ENCODE measurements at places on chromosomes 11 and 22. TPM values are rescaled to one million over a fixed set of nuclear protein-coding genes. Genes with fewer than 3 reads are reported as not detected.

GRCh38 chr11:30697032-30697431 is 110.9 kb upstream of the MPPED2 start:
- H3K4me3 ChIP-seq, result no peak overlapping the region
- no peak for DNase-seq
- no peaks in the 10 kb centered on the region for H3K27me3 ChIP-seq

The PHF21B gene
- total RNA-seq, result 1.3 TPM

The ART5 gene
- total RNA-seq, result not detected

GRCh38 chr22:31284281-31285155 is 7.8 kb downstream of the PIK3IP1 start:
- no peaks in the 10 kb centered on the region for H3K4me1 ChIP-seq
- H3K4me3 ChIP-seq, result no peak overlapping the region
- H3K27ac ChIP-seq, result no peak overlapping the region
- H3K27me3 ChIP-seq, result no peaks in the 10 kb centered on the region
- no peaks in the 10 kb centered on the region for H3K36me3 ChIP-seq
- no peak for DNase-seq

GRCh38 chr11:72421351-72421750 is 13.0 kb downstream of the CLPB start:
- H3K27ac ChIP-seq, result no peak overlapping the region
- DNase-seq, result no peak
- no peaks in the 10 kb centered on the region for H3K36me3 ChIP-seq
- H3K4me3 ChIP-seq, result no peak overlapping the region
- H3K27me3 ChIP-seq, result no peaks in the 10 kb centered on the region

All from SJSA1 (cell line).